ENCODE measurements at places on chromosomes 4 and X.

DNA sequence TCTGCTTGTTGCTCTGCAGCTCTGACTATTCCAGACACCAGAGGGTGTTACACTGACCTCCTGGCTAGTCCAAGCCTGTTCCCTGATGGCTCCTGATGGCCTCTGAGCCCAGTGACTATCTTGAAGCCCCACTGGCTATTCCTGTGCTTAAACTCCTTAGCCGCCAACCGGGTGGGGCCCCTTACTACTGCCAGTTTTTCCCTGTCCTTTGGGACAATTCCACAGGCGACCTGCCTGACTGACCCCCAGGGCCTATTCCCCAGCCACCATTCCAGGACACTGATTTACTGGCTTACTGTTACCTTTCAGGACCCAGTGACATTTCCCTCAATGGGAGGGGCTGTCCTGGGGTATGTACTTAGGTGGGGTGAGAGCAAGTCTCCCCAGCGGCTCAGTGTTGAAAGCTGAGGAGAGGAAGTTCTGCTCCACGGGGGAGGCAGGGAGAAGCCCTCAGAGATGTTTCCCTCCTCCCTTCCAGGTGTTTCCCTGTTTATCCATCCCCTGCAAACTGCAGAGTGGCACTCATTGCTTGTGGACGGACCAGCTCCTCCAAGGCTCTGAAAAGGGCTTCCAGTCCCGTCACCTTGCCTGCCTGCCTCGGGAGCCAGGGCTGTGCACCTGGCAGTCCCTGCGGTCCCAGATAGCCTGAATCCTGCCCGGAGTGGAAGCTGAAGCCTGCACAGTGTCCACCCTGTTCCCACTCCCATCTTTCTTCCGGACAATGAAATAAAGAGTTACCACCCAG is 4.0 kb downstream of the TIMP1 start:
- no peak for DNase-seq

GRCh38 chrX:131067846-131068745 is 9.9 kb downstream of the ARHGAP36 start:
- no peak for DNase-seq

- DNase-seq = no peak
Observed at GRCh38 chrX:65928522-65928921, 111.4 kb downstream of the VSIG4 start.

DNA sequence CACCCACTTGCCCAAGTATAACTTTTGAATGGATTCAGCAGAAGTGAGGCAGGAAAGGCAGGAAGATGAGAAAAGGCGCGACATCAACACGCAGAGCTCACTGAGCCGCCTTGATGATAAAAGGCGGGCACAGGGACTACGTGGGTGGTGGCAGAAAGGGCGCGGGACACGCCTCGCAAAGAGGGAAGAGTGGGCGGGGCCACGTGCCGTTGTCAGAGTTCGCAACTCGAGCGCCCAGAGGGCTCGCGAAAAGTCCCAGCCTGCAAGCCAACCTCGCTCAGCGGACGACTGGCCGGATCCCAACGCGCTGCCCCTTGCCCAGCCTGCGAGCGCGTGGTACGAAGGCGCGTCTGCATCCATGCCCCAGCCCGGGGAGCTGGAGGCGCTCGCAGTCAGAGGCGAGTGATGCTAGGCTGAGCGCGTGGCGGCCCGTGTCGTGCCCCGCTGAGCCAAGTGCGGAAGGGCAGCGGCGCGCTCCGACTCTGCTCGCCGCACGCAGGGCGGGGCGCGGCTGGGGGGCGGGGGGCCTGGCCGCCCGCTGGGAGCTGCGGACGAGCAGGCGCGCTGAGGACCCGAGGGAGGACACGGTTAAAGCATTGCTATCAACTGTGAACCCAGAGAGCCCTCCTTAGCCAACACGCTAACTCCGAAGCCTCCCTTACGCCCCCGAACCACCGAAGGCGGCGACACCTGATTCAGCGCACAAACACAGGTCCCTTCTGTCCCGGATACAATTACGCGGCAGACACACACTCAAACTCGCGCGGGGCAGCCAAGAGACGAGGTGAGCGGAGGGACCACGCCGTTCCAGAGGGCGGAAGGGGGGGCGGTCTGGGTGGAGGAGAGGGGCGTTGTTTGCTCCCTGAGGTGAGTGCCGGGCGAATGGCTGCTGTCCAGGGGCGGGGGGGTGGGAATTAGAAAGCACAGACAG is at the start of gene UGT8:
UGT8 (plus strand) TSS at position 617 of the 931 bp plus-strand sequence. CDS start 24,074 bp downstream, outside the sequence.
- peak; percentile 22 for DNase-seq

DNA sequence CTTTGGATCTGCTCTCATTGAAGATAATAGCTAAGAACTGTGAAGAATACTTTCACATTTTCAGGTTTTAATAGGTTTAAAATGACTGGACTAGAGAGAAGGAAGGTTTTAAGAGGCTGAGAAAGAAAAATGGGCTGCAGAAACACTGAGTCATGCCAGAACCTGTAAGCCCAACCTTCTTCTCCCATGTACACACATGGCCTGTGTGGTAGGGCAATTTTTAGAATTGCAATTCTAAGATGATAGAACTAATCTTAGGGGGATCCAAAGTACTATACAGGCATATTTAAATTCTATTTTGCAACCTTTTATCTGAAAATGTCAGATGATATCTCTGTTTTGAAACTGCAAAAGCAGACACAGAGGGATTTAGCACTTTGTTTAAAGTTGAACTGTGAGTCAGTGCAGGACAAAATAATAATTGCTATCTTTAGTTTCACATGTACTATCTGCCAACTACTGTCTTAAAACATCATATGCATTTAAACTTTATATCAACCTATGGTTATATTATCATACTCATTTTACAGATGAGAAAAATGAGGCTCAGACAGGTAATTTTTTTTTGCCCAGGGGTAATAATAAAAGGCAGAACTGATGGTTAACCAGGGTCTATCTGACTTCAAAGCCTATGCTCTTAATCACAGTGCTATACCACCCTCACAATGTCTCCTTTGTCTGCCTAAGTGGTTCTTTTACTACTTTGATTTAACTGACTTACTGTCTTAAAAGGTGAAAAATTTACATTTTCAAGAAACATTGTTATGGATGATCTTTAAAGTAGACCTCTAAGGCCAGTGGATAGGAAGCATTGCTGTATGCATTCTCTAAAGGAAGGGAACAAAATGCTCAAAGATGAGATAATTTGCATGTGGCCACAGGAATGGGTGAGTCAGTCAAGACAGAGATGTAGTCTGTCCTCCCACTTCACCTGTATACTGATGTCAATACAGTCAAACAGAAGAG is 4.3 kb downstream of the TMPRSS11E start:
- no peak for DNase-seq

DNA sequence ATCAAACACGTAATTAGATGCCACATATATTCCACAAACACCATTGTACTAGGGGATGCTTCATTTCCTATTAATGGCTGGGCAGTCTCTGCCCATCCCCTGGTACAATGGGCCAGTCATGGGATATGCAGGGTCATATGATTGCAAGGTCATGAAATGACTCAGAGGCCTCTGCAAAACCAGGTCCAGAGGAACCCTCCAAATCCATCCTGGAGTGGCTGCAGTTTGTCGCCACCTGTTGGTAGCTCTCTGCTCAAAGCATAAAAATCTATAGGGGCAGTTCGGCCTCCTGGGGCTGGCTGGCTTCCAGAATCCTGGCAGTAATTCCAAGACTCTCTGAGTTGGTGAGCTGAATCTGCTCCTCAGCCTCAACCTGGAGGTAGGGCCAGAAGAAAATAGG is 22.9 kb upstream of the PUDP start:
- peak; percentile 13 for DNase-seq

GRCh38 chrX:3653111-3653510 is 60.3 kb downstream of the PRKX start:
- no peak for DNase-seq

GRCh38 chr4:94221916-94222315 is 14.3 kb downstream of the SMARCAD1 start:
- no peak for DNase-seq

- peak; percentile 31 for DNase-seq
Observed at GRCh38 chr4:6372649-6373525, 99.5 kb downstream of the PPP2R2C start.

GRCh38 chrX:42996861-42997260 is 218.9 kb upstream of the PPP1R2C start:
- no peak for DNase-seq

Measured in cardiac muscle cell (in vitro differentiated cells and primary cell).